ENCODE measurements at places on chromosomes 7 and 10. TPM values are rescaled to one million over a fixed set of nuclear protein-coding genes. Genes with fewer than 3 reads are reported as not detected.

WNT16 gene
- total RNA-seq, result not detected

GRCh38 chr7:2149672-2150444 is 82.9 kb downstream of the MAD1L1 start:
- no peak for DNase-seq

DNA sequence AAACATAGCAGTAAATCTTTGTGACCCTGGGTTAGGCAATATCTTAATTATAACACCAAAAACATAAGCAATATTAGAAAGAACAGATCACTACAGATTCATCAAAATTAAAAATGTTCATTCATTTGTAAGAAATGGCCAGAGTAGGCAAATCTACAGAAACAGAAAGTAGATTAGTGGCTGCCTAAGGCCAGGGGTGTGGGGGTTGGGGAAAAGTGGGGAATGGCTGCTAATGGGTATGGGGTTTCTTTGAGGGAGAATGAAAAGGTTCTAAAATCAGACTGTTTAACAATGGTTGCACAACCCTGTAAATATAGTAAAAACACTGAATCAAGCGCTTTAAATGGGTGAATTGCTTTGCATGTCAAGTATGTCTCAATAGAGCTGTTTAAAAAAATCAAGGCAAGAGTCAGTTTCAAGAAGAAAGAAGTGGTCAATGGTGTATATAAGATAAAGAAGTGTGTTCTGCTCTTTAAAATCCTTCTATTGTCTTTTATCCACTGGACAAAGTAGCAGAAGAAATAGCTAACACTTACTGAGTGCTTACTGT is 42.6 kb downstream of the CDK6 start:
- no peak for DNase-seq

NRF1 gene
- total RNA-seq, result 42.5 TPM

DNA sequence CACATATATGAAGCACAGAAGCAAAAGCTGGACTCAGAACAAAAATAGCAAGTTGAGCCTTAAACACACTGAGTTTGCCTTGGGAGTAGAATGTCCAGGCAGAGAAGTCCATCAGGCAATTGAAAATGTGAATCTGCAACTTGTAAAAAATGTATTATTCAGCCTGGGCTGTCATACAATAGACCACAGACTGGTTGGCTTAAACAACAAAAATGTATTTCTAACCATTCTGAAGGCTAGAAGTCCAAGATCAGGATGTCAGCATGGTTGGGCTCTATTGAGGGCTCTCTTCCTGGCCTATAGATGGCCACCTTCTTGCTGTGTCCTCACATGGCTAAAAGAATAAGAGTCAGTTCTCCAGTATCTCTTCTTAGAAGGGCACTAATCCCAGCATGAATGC is 76.5 kb upstream of the CAPZA2 start:
- no peak for DNase-seq

TTYH3 gene
- total RNA-seq, result 20.0 TPM

All from CD4-positive, CD25-positive, alpha-beta regulatory T cell (primary cell).